Vagina (tissue), 2 donors: ENCODE measurements at places on chromosomes 5 and 9.

- H3K4me1 ChIP-seq = peaks cover 16% of the 10 kb centered on the region
- H3K4me3 ChIP-seq = no peak overlapping the region
- H3K36me3 ChIP-seq = no peaks in the 10 kb centered on the region
- DNase-seq = no peak
Measured at GRCh38 chr5:62328772-62329491, 22.9 kb downstream of the KIF2A start.

- no peak overlapping the region for H3K4me3 ChIP-seq
- no peaks in the 10 kb centered on the region for H3K27me3 ChIP-seq
- peaks cover 10% of the 10 kb centered on the region for H3K4me1 ChIP-seq
- no peaks in the 10 kb centered on the region for H3K36me3 ChIP-seq
- no peak overlapping the region for H3K27ac ChIP-seq
Measured at GRCh38 chr9:117783828-117784227, 79.6 kb downstream of the TLR4 start.

DNA sequence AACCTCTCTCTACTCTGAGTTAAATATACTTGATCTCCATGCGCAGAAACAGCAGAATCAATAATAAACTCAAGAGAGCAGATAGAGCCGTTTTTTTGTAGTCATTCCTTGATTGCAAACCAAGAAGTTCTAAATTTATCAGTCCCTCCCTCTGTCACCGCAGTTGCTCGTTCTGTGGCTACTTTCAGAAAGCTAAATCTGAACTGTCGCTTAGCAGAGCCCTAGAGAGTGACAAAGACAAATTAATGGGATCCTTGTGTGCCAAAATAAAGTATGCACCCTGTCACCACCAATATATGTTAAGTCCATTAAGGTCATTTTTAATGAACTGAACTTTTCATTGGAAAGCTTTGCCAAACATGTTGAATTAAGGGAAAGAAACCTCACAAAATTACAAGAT is 218.3 kb downstream of the ADAMTSL1 start:
- no peak overlapping the region for H3K27ac ChIP-seq
- no peaks in the 10 kb centered on the region for H3K4me1 ChIP-seq
- H3K4me3 ChIP-seq = no peak overlapping the region
- H3K27me3 ChIP-seq = no peaks in the 10 kb centered on the region
- no peaks in the 10 kb centered on the region for H3K36me3 ChIP-seq
- no peak for DNase-seq

DNA sequence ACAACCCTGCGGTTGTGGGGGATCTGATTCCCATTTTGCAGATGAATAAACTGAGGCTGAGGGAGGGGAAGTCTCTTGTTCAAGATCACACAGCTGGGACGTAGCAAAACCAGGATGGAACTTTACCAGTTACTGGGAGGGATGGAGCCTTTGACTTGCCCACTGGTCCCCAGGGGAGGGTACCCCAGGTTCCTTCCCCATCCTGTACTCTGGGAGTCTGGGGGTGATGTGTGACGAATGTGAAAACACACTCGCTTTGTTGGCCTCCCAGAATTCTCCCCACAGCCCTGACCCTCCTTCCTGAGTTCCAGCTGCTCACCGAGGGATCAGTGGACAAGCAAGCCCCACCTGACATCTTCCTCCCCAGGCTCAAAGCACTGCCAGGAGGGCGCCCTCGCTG is 135.1 kb downstream of the NSG2 start:
- no peak for DNase-seq
- no peaks in the 10 kb centered on the region for H3K27me3 ChIP-seq
- no peak overlapping the region for H3K27ac ChIP-seq
- H3K36me3 ChIP-seq = no peaks in the 10 kb centered on the region
- no peak overlapping the region for H3K4me3 ChIP-seq

DNA sequence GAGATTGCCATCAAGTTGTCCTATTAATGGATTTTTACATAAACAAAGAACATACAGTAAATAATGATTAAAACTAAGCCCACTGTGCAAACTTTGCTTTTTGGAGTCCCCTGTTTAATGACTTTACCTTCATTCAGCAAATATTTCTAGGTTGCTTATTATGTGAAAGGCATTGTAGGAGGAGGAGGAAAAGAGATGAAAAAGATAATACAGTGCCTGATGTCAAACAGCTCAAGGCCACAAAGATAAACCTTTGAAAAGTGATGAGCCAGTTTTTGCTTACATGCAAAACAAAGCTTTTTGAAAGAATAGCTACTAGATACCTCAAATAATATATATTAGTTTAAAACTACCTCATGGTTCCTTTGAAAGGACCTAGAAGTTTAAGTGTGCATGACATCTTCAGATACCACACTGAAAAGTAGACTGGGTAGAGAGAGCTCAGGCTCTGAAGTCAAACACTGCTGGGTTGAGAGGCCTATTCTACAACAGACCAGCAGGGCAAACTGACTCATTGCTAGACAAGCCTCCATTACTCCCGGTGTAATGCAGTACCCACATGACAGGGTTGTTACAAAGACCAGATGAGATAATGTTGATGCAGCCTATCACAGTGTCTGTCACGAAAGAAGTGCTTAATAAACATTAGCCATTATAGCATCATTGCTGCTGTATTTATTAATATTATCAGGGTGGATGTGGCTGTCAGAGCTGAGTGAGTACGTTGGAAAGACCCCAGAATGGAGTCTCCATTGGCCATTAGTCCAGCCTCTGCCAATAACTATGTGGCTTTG is 11.8 kb downstream of the DEPDC1B start:
- H3K27me3 ChIP-seq = no peaks in the 10 kb centered on the region
- no peak overlapping the region for H3K4me3 ChIP-seq
- no peak overlapping the region for H3K27ac ChIP-seq
- H3K36me3 ChIP-seq = no peaks in the 10 kb centered on the region

DNA sequence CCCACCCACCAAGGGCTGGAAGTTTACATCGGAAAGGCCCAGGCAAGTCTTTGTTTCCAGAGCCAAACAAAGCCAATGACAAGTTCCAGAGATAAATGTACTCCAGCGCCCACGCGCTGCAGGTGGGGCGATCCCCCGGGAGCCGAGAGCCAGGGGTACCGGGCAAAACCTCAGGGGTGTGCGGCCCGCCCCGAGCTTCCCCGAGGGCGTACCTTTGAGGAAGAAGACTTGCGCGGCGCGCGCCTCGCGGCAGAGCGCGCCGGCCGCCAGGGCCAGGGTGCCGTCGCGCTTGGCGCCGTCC is 671 bp downstream of the DUSP1 start:
- H3K4me3 ChIP-seq = peak overlapping the region; percentile 99
- H3K27ac ChIP-seq = peak overlapping the region; percentile 98
- DNase-seq = no peak
- peaks cover 71% of the 10 kb centered on the region for H3K4me1 ChIP-seq
- peaks cover 11% of the 10 kb centered on the region for H3K36me3 ChIP-seq

DNA sequence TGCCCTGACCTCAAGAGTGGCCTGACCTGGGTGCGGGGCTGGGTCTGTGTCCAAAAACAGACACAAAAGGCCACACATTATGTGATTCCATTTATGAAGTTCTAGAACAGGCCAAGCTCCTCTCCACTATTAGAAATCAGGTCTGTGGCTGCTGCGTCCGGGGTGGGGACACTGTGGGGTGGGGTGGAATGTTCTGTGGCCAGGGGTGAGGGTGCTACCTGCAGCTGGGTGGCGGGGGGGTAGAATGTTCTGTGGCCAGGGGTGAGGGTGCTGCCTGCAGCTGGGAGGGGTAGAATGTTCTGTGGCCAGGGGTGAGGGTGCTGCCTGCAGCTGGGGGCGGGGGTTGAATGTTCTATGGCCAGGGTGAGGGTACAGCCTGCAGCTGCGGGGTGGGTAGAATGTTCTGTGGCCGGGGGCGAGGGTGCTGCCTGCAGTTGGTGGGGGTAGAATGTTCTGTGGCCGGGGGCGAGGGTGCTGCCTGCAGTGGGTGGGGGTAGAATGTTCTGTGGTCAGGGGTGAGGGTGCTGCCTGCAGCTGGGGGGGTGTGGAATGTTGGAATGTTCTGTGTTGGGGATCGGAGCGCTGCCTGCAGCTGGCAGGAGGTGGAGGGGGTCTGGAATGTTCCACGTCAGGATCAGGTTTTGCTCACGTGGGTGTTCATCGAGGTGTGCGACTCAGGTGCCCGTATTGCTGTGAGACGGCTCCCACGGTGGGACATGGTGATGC is 8.3 kb downstream of the LCN12 start:
- no peaks in the 10 kb centered on the region for H3K36me3 ChIP-seq
- H3K4me3 ChIP-seq = no peak overlapping the region
- H3K27me3 ChIP-seq = no peaks in the 10 kb centered on the region
- no peak for DNase-seq

GRCh38 chr5:2417301-2417700 is 334.2 kb downstream of the IRX2 start:
- H3K36me3 ChIP-seq = no peaks in the 10 kb centered on the region
- H3K4me3 ChIP-seq = no peak overlapping the region
- no peaks in the 10 kb centered on the region for H3K27me3 ChIP-seq
- no peak for DNase-seq
- H3K27ac ChIP-seq = no peak overlapping the region

GRCh38 chr5:758698-759053 is 25.9 kb downstream of the ZDHHC11B start:
- H3K4me1 ChIP-seq = peaks cover 31% of the 10 kb centered on the region
- H3K4me3 ChIP-seq = peak overlapping the region; percentile 1
- no peak for DNase-seq
- no peaks in the 10 kb centered on the region for H3K27me3 ChIP-seq
- no peak overlapping the region for H3K27ac ChIP-seq

DNA sequence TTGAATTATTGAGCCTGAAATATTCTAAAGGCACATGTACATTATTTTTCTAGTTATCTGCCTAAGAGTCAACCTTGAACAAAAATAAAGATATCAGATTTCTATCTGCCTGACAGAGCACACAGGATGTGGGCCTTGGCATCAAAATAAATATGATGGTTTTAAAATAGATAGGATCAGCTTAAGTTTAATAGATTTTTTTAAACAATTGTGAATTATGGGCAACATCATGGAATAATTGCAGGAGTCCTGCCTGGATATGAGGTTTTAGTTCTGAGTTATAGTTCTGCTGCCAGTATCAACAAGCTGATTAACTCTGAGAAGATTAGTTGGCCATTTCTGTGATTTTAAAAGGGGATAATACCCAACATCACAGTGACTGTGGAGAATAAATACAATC is 107.0 kb upstream of the PCA3 start:
- DNase-seq = no peak
- H3K4me3 ChIP-seq = no peak overlapping the region
- peaks cover 9% of the 10 kb centered on the region for H3K4me1 ChIP-seq
- no peaks in the 10 kb centered on the region for H3K36me3 ChIP-seq

- no peak for DNase-seq
- no peak overlapping the region for H3K27ac ChIP-seq
- H3K36me3 ChIP-seq = no peaks in the 10 kb centered on the region
- no peak overlapping the region for H3K4me3 ChIP-seq
- H3K27me3 ChIP-seq = no peaks in the 10 kb centered on the region
Measured at GRCh38 chr9:15786616-15787015, 233.8 kb downstream of the CCDC171 start.

DNA sequence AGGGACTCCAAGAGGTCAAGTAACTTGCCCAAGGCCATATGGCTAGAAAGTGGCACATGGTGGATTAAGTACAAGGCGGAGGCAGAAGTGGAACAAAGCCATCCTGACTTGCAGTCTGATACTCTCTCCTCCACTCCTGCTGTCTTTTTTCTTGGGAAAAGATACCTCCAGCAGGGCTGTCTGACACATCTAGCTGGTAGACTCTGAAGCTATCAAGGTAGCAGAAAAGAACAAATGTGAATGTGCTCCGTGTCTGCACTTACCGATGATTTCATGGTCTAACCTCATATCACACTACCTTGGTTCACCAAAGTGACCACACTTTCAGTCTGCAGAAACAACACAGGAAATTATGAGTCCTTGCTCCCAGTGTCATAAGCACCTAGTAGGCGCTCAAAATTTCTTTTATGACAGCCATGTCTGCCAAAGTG is 284.8 kb downstream of the CRB2 start:
- no peak overlapping the region for H3K27ac ChIP-seq
- H3K4me1 ChIP-seq = peaks cover 6% of the 10 kb centered on the region
- no peaks in the 10 kb centered on the region for H3K36me3 ChIP-seq
- no peaks in the 10 kb centered on the region for H3K27me3 ChIP-seq
- DNase-seq = no peak

GRCh38 chr5:173196133-173196952 is 38.7 kb downstream of the NKX2-5 start:
- no peaks in the 10 kb centered on the region for H3K27me3 ChIP-seq
- no peak overlapping the region for H3K27ac ChIP-seq
- no peaks in the 10 kb centered on the region for H3K36me3 ChIP-seq
- H3K4me3 ChIP-seq = no peak overlapping the region
- H3K4me1 ChIP-seq = no peaks in the 10 kb centered on the region

DNA sequence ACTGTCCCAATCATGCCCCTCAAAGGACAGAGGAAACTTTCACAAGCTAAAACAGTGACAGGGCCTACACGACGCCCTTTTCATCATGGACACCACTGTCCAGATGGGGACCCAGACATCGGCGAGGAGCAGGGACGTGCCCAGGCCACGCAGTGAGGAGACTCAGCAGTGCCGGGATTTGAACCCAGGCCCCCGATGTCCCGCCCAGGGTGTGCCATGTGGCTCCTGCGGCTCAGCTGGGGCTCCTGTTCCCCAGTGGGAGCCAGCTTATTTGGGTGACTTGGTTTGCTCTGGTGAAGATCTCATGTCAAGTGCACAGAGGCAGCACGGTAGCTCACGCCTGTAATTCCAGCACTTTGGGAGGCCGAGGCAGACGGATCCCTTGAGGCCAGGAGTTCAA is 82.2 kb downstream of the STK10 start:
- no peaks in the 10 kb centered on the region for H3K36me3 ChIP-seq
- no peak overlapping the region for H3K27ac ChIP-seq
- no peak overlapping the region for H3K4me3 ChIP-seq
- no peak for DNase-seq
- no peaks in the 10 kb centered on the region for H3K27me3 ChIP-seq

GRCh38 chr5:90968319-90968718 is 409.7 kb downstream of the ADGRV1 start:
- H3K4me1 ChIP-seq = no peaks in the 10 kb centered on the region
- H3K4me3 ChIP-seq = no peak overlapping the region
- H3K27me3 ChIP-seq = no peaks in the 10 kb centered on the region
- H3K27ac ChIP-seq = no peak overlapping the region
- no peaks in the 10 kb centered on the region for H3K36me3 ChIP-seq

- H3K4me1 ChIP-seq = peaks cover 84% of the 10 kb centered on the region
- H3K27ac ChIP-seq = peak overlapping the region; percentile 97
- H3K4me3 ChIP-seq = no peak overlapping the region
- DNase-seq = no peak
- H3K36me3 ChIP-seq = no peaks in the 10 kb centered on the region
Measured at GRCh38 chr5:172855597-172856292, 21.7 kb downstream of the ERGIC1 start.

DNA sequence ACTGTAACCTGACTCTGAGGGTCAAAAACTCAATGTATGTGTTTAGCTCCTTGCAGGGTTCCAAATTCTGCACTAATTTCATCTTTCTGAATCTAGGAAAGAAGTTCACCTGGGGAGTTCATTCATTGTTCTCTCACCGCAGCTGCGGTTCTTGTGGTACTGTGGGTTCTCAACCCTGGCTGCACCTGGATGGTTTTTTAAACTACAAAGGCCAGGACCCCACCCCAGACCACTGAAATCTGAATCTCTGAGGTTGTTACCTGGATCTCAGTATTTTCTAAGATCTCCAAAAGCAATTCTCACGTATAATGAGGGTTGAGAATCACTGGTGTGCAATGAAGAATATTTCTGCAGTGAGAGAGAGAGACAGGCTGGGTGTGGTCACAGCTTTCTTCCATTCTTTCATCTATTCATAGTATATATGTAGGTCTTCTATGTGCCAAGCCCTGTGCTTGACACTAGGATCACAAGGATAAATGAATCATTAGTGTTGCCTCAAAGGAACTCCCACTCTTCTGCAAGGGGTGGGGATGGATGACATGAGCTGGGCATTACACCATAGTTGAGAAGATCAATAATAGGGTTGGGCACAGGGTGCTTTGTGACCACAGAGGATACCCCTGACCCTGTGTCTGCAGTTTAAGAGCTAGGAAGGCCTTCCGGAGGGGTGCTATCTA is 109.8 kb downstream of the GALNT10 start:
- no peak overlapping the region for H3K27ac ChIP-seq
- DNase-seq = no peak
- H3K27me3 ChIP-seq = no peaks in the 10 kb centered on the region
- H3K4me3 ChIP-seq = no peak overlapping the region
- H3K36me3 ChIP-seq = no peaks in the 10 kb centered on the region
